Activated gamma-delta T cell treated with Interleukin-2 at 50 U/mL for 16 hours (primary cell): ENCODE measurements at places on chromosomes 2 and 18.

DNA sequence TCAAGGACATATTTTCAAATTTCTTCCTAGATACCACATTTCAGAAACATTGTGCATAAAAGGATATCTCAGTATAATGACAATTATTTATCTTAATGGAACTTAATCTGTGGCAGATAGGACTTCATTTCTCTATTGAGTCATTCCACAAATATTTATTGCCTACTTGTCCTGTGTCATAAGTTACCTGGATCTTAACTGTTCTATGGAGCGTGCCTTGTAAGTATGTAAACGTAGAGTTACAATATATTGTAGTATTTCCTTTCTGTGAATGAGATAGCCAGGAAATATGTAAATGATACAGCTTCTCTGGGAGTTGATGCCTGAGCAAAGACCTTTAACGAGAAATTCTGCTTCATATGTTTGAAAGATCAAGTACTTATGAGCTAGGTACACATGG lies 2.5 kb downstream of the AGFG1 start:
- no peak for DNase-seq

- no peak for DNase-seq
Observed at GRCh38 chr2:10053351-10053750, 10.0 kb downstream of the KLF11 start.

GRCh38 chr2:42958741-42959233 lies 166.4 kb upstream of the HAAO start:
- no peak for DNase-seq

DNA sequence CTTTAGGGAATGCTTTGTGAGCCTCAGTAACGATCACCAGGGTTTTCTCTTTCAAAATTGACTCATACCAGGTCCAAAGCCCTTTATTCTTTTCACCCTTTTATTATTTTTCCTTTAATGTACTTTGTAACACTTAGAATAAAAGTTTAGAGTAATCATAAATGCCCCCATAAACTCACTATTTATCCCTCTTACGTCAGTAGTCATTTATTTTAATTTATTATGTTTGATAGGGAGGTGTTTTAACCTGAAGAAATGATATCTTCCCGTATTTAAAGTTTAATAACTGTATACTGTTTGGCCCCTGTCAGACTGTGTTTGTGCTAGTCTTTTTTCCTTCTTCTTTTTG lies 1.1 kb downstream of the TWSG1 start:
- DNase-seq = no peak

DNA sequence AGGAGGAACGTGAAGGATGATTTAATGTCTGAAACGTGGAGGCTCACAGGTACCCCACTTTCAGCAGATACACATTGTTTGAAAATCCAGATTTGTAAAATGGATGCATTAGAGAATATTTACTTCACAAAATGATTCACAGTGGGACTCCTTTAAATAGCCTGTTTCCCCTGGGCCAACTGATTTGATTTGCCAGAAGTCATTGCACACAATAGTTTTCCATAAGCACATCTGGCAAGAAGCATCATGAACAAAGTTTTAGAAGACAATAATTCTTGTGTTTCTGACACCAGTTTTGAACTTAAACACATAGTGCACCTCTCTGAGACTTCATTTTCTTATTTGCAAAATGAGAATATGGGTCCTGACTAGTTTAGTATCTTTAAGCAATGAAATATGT lies 451.4 kb upstream of the SLC14A2 start:
- no peak for DNase-seq
